ENCODE measurements at places on chromosomes 1 and 21.

GRCh38 chr1:235954306-235955283 is 87.9 kb upstream of the LYST start:
- DNase-seq, result no peak

DNA sequence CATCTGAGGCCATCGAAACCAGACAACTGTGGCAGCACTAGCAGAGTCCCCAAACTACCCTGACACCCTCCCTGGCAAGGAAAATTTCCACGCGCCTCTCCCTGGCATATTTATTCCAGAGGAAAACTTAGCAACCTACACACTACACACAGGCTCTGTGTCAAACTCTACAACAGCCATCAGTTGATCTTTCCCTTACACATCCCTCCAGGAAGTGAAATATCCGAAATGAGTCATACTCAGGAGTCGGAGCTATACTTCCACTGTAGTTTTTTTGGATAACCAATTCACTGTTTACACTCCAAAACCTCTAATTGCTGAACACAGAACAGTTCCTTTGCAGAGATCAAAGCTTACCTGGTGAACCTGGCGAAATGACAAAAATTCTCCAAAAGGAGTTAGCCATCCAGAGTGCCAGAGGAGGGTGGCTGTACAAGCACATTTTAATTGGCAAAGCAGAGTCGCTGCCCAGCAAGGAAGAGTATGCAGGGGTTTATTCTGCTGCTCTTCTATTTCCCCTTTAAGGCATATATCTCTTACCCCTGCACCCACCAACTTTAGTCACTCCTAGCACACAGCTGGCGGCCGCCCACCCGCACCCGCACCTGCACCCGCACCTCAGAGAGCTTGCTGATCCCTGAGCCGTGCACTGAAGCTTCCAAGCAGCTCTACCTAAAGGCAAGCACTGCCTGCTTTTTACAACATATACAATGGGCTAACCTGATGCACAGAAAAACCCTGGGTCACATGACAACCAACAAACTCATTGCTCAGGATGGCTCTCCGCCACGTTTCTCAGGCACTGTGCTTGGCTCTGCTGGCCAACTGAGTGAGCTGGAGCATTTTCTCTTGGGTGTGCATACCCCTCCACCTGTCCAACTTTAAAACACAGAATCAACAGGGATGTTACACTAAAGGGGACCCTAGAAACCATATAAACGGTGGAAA is 54.9 kb downstream of the CAPZB start:
- DNase-seq, result no peak

DNA sequence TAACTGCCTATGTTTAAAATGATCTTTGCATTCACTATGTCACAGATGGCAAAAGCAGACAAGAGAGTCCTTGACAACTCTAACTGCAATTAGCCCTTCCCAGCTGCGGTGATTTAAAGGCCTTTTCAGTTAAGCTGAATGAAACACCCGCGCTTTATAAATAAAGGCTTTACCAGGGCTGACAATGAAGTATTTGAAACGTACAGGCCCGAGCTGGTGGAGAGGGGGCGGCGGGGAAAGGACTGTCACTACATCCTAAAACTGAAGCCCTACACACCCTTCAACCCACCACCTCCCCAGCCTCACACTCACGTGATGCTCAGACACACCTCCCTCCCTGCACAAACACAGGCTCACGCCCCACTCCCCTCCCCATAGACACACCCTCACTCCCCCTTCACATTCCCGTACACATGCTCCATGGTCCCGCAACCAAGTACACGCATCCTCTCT is 45.5 kb downstream of the GRIK3 start:
- no peak for DNase-seq

- no peak for DNase-seq
Observed at GRCh38 chr21:17548262-17548661, 35.4 kb downstream of the CXADR start.
